Stimulated activated CD4-positive, alpha-beta T cell treated with anti-CD3 and anti-CD28 coated beads, TNF-alpha, amount 100 ng/mL, for 24 hours (primary cell): ENCODE measurements at places on chromosomes 5 and 9.

- DNase-seq: no peak
These were observed 325.8 kb upstream of the RIOK2 start for GRCh38 chr5:97508864-97509263.

DNA sequence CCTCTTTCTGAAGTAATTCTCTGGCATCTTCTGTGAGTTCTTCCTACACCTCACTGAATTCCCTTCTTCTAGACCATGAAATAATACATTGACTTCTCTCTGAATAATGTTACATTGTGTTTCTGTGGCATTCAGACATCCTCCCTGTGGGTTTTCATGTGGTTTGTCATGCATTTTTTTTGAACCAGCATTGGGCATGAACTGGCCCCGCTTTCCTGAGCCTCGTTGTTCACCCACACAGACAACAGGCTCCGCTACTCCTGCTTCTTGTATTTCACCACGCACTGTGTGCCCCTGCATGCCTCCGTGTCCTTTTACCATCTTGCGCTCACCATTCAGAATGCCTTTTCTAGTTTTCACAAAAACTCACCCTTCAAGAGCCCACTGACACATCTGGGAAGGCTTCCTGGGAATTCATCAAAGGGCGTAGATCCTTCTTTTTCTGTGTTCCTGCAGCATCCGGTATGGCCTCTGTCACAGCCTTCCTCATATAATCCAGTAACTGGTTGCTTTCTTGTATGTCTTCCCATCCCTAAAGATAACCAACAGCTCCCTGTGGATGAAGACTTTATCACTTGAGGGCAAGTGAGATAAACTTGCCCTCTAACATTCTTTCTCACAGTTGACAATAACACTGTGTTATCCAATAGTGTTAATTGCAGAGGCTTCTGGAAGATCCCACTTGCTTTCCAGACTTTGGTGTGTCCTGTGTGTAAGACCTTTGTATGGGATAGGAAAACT lies 51.5 kb upstream of the ADAMTSL1 start:
- no peak for DNase-seq

GRCh38 chr9:18331808-18332209 lies 142.1 kb upstream of the ADAMTSL1 start:
- no peak for DNase-seq

DNA sequence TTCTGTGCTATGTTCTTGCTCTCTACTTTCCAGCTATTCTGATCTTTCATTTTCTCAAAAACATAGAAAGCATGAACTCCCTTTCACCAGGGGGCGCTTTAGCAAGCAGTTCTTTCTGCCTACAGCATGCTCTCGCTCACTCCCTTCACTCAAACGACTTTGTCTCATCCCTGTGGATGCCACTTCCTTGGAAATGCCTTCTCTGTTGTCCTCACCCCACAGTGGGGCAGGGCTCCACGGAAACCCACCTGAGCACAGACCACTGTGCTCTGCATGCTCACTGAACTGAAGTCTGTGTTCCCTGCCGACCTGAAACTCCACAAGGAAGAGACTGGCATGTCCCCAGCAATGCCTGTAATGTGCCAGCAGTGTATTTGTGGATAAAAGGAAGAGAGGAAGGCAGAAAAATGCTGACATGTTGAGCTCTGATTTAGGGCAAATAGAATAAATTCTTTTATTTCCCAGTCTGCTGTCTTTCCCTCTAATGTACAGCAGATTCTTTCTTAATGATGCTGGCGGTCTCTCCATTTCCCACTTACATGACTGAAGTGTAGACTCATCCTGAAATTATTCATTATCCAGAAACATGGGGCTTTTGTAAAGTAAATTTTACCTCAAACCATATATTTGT lies 4.9 kb upstream of the ROR2 start:
- DNase-seq: no peak

- no peak for DNase-seq
These were observed 225.4 kb upstream of the RFX3 start for GRCh38 chr9:3751125-3751758.

DNA sequence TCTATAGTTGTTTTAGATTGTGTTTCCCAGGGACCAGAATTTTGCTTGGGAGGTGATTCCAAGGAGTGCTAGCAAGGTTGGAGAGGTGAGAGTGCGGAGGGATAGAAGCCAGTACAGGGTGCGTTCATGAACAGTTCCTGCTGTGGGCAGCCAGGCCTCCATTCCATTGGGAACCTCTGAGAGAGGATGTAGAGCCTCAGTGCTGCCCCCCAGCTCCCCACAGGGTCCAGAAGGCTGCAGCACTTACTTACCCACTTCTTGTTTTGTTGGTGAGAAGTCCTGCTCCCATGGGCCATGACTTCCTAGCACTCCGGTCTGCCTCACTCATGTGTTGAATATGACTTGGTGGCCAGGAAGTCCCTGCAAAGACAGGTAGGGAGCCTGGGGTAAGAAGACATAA lies 128.2 kb upstream of the GAS1 start:
- DNase-seq: no peak

DNA sequence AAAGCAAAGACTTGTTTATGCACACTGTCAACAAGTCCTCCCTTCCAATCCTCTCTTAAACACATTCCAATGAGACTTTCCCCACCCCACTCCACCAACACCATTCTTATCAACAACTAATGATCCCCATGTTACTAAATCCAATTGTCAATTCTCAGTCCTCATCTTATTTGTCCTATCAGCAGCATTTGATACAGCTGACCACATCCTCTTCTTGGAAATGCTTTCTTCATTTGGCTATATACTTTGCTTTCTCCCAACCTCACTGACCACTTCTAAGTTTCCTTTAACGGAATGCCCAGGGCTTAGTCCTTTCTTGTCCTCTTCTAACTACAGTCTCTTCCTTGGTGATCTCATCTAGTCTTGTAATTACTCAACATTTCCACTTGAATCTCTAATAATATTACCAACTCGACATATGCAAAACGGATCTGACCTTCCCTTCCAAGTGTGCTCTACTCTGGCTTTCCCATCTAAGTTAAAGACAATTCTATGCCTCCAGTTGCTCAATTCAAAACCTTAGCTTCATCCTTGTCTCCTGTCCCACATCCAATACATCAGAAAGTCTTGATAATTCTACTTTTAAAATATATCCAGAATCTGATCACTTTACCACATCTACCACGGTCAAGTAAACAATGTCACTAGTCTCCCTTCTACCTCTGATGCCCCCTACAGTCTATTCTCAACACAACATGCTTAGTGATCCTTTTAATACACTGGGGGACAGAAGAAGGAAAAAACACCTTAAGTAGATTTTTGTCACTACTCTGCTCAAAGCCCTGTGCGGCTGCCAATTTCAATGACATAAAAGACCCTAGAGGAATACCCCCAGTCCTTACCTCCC lies 25.5 kb downstream of the AGTPBP1 start:
- DNase-seq: no peak

- DNase-seq: no peak
These were observed 23.1 kb downstream of the SKP1 start for GRCh38 chr5:134153657-134154056.

GRCh38 chr5:2453781-2454180 lies 297.7 kb downstream of the IRX2 start:
- DNase-seq: no peak

DNA sequence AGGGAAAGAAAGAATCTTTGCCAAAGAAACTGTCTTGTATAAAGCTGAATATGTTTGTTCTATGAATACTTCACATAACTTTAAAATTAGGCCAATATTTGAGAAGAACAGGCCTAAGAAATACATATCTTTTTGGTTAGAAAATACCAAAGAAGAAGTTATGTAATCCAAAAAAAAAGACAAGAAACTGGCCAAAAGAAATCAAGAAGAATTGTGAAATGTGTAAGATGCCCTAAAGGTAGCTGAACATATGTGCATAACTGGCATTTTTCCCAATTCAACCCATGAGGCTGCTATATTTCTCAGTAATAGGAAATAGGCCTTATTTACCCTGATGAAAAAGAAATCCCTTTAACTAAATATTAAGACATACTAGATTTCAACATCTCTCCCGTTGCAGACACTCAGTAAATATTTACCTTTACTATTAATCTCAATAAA lies 290.0 kb downstream of the CETN3 start:
- DNase-seq: no peak

GRCh38 chr9:113741886-113742854 lies 133.9 kb upstream of the ZNF618 start:
- no peak for DNase-seq

DNA sequence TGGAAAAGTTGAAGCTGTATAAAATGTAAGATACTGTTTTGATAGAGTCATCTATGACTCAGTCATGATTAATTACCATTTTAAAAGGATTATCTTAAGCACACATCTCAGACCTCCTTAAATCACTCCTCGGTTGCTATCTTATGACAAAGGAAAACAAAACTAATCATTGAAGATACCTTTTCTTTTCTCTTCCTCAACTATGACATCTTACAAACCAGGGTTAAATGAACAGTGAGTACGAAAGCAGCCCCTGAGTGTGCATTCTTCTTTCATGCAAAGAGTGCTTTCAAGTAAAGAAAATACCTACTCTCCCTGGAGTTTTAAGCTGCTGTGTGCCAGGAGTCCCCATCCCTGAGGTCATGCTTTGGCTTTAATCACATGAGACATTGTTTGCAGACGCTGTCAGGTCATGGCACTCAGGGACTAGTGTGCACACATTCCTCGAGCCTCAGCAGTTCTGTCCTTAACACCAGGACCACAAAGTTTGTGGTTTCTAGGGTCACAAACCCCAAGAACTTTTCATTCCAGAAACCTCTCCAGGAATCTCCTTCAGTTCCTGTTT lies 86.7 kb upstream of the ICE1 start:
- no peak for DNase-seq

GRCh38 chr5:74801197-74801596 lies 34.1 kb downstream of the NSA2 start:
- no peak for DNase-seq

- DNase-seq: no peak
These were observed 13.5 kb upstream of the TTLL11 start for GRCh38 chr9:122106576-122106975.

DNA sequence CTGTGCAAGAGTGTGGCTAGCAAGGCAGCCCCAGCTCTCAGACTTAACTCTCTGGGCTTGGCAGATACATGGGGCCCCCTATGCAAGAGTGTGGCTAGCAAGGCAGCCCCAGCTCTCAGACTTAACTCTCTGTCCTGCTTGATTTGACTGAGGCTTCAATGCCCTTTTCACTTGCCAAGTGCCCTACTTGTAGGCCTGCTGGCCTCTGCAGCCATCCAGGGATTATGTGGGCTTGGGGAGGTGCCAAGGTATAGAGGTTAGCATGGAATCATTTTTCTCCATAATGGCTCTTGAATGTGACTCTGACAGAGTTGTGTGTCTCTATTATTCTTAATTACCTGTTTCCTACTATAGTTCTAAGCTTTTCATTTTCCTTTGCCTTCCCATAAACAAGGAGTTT lies 115.5 kb upstream of the RUSC2 start:
- DNase-seq: no peak

GRCh38 chr5:137036640-137037039 lies 462.5 kb downstream of the SPOCK1 start:
- no peak for DNase-seq

DNA sequence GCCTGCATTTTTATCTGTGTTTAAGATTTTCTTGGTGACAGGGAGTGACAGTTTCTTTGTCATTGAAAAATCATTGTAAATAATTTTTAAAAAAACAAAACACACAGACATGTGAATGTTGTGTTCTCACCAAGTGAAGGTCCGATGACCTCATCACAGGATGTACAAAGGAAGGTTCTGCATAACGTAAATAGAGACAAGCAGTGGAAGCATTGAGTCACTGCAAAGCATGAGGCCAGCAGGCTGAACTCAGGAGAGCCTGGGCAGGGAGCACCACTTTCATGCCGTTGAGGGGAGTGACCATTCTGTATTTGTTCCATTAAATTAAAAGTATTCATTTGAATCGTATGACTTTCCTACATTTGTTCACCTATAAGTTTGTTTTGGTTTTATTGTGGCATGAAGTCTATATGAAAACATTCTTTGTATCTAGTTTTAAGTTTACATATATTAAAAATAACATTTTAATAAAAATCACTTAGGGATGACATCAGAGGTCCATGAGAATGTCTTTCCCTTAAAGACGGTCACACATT lies 70.4 kb upstream of the TLE1 start:
- DNase-seq: no peak

DNA sequence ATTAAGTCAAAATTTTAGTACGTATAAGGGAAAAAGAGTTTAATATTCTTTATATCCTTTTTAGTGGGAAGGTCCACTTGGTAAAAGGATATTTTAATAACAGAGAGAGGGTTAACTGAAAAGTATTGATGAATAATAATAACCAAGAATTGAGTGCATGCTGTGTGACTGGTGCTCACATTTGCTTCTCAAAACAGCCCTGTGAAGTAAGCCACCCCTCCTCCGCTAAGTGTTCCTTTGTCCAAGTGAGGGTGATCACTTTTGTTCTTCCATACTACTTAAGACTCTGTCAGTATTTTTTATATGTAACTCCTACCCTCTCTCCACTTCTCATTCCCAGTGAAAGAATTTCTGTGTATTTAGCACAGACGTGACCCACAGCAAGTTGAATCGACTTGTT lies 51.5 kb downstream of the SLC44A1 start:
- DNase-seq: no peak

- DNase-seq: no peak
These were observed 158.6 kb downstream of the GHR start for GRCh38 chr5:42581845-42582244.

- DNase-seq: no peak
These were observed 53.1 kb upstream of the ERBIN start for GRCh38 chr5:65873181-65873750.

DNA sequence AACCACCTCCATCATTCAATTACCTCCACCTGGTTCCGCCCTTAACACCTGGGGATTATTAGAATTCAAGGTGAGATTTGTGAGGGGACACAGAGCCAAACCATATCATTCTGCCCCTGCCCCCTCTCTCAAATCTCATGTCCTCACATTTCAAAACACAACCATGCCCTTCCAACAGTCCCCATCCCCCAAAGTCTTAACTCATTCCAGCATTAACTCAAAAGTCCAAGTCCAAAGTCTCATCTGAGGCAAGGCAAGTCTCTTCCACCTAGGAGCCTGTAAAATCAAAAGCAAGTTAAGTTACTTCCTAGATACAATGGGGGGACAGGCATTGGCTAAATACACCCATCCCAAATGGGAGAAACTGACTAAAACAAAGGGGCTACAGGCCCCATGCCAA lies 18.8 kb downstream of the PSIP1 start:
- no peak for DNase-seq

- DNase-seq: no peak
These were observed 1.3 kb downstream of the FGF1 start for GRCh38 chr5:142684508-142685041.
